ENCODE measurements at places on chromosomes 11 and 22. TPM values are rescaled to one million over a fixed set of nuclear protein-coding genes. Genes with fewer than 3 reads are reported as not detected.

GRCh38 chr11:1484061-1484671, 2.4 kb downstream of the MOB2 start:
- no peak for DNase-seq
- H3K36me3 ChIP-seq = peaks cover 27% of the 10 kb centered on the region
- H3K4me1 ChIP-seq = peaks cover 44% of the 10 kb centered on the region
- H3K27me3 ChIP-seq = no peaks in the 10 kb centered on the region

- no peak overlapping the region for H3K27ac ChIP-seq
- no peaks in the 10 kb centered on the region for H3K27me3 ChIP-seq
- no peaks in the 10 kb centered on the region for H3K36me3 ChIP-seq
- no peak overlapping the region for H3K4me3 ChIP-seq
- no peaks in the 10 kb centered on the region for H3K4me1 ChIP-seq
- no peak for DNase-seq
Observed at GRCh38 chr11:78031629-78032028, 8.6 kb upstream of the KCTD14 start.

DNA sequence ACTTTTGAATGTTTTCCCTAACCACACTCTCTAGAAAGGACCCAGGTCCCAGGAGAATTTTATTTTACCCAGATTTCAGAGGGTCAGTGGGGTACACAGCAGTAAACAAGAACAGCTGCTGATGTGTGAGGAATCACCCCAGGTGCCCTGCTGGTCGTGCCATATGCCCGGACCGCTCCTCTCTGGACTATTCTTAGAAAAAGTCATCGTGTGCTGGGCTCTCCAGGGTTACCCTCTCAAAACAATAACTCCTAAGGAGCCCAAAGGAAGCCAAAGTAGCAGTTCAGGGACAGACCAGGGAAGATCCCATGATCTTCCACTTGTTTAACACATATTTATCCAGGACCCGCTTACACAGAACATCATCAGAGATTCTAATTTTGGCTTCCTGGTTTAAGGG, 29.7 kb downstream of the LRP4 start:
- H3K36me3 ChIP-seq = no peaks in the 10 kb centered on the region
- H3K27me3 ChIP-seq = peaks cover 17% of the 10 kb centered on the region
- no peaks in the 10 kb centered on the region for H3K4me1 ChIP-seq

DNA sequence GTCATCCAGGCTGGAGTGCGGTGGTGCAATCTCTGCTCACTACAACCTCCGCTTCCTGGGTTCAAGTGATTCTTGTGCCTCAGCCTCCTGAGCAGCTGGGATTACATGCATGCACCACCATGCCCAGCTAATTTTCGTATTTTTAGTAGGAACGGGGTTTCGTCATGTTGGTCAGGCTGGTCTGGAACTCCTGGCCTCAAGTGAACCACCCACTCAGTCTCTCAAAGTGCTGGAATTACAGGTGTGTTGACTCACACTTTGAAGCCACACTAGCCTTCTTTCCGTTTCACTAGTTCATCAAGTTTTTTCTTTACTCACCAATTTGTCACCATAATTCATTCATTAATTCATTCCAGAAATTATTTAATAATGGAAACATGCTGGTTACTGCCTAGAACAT, 298.4 kb upstream of the MTNR1B start:
- no peaks in the 10 kb centered on the region for H3K36me3 ChIP-seq
- H3K4me1 ChIP-seq = no peaks in the 10 kb centered on the region
- H3K27me3 ChIP-seq = no peaks in the 10 kb centered on the region
- no peak overlapping the region for H3K4me3 ChIP-seq

- H3K27ac ChIP-seq = no peak overlapping the region
- peaks cover 2% of the 10 kb centered on the region for H3K27me3 ChIP-seq
- H3K36me3 ChIP-seq = no peaks in the 10 kb centered on the region
- DNase-seq = no peak
Observed at GRCh38 chr11:60699936-60700335, 524 bp downstream of the MS4A8 start.

NCF4 gene
- 15.9 TPM for total RNA-seq

- no peaks in the 10 kb centered on the region for H3K36me3 ChIP-seq
- no peak overlapping the region for H3K27ac ChIP-seq
Observed at GRCh38 chr22:39988386-39989114, 6.2 kb upstream of the FAM83F start.

TPBGL gene
- total RNA-seq = 0.13 TPM

ANO9 gene
- total RNA-seq = 120 TPM

All from T-cell (primary cell).